ENCODE measurements at places on chromosomes 5 and 9.

DNA sequence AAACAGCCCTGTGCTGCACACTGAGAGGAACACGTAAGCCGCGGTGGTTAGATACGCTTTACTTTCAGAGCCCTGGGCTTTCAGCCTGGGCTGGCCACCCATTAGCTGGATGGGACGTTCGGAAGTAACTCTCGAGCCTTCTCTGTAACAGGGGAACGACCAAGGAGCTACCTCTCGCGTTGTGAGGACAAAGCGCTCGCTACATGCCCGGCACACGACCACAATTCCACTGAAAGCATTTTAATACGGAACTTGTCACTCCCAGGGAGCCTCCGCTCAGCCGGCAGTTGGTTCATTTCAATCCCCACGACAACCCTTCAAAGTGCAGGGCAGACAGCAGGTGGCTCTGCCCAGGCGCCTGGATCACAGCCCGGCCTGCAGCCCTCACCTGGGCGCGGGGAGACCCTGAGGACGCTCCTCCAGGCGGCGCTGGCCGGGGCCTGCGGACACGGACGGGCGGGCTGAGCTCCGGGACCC lies 368 bp downstream of the SURF1 start:
- DNase-seq: no peak

DNA sequence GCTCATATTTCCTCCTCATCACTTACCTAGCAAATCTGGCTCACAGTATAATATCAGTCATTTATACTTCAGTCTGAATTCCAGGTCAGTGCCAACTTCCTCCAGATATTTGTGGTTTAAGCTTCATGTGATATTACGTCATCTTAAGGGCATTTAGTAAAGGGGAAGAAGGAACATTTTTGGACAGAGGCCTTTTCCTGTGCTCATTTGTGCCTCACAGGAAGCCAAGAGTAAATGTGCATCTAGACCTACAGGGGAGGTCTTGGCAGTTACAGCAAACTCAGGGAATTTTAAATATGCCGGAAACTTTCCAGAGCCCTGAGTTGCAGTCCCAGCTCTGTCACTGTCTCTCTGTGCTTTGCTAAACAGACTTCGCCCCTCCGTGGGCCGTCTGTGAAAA lies 12.3 kb upstream of the KCNIP1 start:
- no peak for DNase-seq

GRCh38 chr5:58011301-58011700 lies 448.6 kb downstream of the PLK2 start:
- DNase-seq: no peak

GRCh38 chr9:93456504-93456903 lies 3.1 kb upstream of the FAM120AOS start:
- DNase-seq: no peak

DNA sequence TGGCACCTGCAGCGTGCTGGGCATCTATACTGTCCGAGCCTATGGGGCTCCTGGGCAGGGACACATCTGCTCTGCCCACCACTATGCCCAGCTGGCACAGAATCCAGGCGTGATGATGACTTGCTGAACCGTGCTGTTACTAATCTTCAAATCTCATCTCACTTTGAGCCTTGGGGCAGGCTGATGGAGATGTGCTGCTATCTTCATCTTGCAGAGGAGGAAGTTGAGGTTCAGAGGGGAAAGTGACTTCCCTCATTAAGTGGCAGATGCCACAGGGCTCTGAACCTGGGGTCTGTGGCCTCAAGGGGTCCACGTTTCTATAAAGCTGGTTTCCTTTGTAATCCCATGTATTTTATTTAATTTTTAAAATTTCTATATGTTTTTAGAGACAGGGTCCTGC lies 4.7 kb downstream of the SLC2A6 start:
- no peak for DNase-seq

DNA sequence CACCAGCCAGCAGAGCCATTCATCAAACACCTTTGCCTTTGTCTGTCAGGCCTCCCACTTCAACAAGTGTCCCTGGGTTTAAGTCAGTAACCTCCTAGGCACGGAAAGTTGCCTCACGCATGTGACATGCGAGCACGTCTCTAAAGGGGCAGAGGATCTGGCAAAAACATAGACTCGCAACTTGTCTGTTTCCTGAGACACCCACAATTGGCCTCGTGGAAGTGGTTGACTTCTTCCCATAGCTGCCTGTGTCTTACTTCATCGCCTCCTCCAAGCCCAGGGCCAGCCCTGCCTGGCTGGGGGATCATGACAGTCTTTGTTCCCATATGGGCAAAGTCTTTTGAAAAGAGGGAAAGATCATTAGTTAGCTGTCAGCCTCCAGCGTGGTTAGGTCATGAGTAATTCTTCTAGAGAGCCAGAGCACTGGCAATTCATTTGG lies 35.5 kb upstream of the GLRX start:
- DNase-seq: no peak

DNA sequence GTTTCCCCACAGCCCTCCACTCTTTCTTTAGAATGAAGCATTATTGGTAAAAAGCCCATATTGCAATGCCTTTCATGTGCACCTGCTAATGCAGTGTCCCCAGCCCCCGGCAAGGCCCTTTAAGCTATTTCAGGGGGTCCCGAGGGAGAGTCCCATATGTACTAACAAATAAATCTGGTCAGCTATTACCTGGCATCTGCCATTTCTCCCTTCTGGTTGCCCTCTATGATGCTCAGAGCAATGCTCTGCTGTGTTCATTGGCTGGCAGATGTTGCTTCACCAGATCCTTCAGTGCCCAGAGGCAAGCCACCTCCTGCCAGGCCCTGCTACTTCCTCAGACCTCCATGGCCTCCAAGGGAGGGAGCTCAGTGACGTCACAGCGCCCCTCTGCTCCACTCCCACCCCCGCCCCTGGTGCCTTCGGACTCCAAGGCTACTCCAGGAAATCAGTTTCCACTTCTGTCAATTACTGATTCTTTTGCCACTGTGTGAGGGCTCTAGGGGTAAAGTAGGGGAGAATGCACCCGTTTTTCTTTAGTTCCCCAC lies 201.1 kb upstream of the GLRA1 start:
- DNase-seq: no peak

DNA sequence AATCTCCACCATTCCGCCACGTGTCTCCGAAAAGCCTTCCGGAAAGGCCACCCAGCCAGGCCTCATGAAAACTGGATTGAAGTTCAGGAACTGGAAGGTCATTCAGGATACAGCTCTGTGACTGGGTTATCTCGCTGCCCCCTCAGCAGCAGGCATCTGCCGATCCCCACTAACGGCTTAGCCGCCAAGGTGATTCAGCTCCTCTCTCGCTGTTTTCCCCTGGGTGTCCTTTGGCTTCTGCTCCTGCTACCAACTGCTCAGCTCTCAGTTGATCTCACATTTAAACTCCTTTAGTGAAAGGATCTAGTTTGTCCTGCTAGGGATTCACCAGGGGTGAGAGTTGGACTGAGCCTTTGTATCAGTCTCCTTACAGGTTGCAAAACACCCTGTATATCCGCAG lies 2.2 kb upstream of the GDNF start:
- DNase-seq: no peak

DNA sequence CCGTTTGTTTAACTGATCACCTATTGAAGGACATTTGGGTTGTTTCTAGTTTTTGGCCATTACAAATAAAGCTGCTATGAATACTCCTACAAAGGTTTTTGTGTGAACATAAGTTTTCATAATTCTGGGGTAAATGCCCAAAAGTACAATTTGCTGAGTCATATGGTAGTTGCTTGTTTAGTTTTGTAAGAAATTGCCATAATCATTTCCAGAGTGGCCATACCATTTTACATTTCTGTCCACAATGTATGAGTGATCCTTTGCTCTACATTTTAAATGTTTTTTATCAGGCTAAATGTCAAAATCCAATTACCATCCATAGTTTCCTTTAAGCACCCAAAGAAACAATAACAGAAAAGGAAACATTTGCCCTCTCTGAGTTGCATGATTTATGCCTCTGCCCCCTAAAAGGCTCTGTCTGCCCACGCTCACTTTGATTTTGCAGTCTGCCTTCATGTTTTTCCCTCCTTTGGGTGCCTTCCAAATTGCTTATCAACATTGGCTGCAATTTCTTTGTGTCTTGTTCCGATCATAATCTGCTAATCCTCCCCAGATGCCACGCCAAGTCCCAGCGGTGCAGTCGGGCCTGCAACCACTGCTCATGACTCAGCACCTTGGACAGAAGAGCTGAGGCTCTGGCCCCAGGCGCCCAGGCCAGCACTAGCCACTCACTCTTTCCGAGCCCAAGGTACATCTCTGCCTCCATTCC lies 339.2 kb downstream of the PIK3R1 start:
- no peak for DNase-seq

- DNase-seq: no peak
Observed at GRCh38 chr9:36818242-36818938, 215.7 kb downstream of the PAX5 start.

DNA sequence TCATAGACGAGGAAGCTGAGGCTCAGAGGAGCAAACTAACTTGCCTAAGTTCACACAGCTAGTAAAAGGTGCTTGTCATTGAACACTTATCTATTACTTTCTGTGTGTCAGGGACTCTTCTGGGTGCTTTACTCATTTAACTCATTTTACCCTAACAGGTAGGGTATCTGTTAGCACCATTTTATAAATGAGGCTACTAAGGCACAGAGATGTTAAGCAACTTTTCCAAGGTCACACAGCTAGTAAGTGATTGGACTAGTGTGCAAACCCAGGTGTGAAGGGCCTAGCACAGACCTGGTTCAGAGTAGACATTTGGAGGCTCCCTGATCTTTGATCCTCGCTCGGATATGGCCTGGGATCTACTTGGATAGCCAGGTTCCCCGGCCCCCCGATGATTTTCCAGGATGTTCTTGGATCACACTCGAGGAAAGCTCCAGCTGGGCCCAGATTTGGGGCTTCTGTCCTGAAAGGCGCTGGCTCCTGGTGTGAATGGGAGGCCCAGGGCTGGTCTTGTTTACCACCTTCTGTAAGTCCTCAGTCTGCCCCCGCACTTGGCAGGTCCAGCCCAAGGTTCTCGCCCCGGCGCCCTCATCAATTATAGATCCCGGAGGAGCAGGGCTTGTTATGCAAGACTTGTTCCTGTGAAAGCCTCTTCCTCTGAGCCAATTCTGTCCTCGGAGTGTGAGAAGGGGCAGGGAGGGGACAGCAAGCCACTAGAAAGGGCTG lies 37.5 kb downstream of the GSN start:
- DNase-seq: no peak

DNA sequence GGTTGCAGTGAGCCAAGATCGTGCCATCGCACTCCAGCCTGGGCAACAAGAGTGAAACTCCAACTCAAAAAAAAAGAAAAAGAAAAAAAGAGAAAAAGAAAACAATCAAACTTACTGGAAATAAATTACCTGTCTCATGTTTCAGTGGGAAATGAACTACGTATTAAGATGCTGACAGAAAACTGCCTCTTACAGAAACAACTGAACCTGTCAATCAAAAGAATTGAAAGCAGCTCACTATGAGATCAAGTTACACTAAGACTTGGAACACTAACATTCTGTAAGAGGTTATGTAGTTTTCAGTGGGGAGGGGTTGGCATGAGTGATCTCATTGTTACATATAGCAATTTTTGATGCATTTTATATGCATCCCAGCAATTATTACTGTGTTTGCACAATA lies 64.4 kb upstream of the SPATA31E1 start:
- DNase-seq: no peak

- DNase-seq: no peak
Observed at GRCh38 chr9:97299809-97300414, 7.5 kb upstream of the CCDC180 start.

- DNase-seq: no peak
Observed at GRCh38 chr5:749101-749670, 35.3 kb downstream of the ZDHHC11B start.

- no peak for DNase-seq
Observed at GRCh38 chr9:126532489-126532888, 81.2 kb upstream of the LMX1B start.

GRCh38 chr5:139639619-139640380 lies 8.3 kb upstream of the CXXC5 start:
- no peak for DNase-seq

GRCh38 chr9:131252120-131252519 lies 24.2 kb downstream of the FAM78A start:
- no peak for DNase-seq

DNA sequence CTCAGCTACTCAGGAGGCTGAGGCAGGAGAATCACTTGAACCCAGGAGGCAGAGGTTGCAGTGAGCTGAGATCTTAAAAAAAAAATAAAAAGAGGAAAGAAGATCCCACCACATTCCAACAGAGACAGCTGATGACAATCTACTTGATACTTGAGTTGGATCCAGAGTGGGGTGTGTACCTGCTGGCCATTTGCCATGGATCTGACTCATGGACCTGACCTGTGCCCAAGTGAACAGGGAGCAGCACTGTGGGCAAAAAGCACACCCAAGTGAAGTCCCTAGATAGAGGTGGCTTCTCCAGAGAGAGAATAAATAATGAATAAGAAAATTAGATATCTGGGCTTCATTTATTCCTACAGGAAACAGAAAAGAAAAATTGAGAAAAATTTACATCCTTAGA lies 81.2 kb upstream of the MIER3 start:
- DNase-seq: no peak

DNA sequence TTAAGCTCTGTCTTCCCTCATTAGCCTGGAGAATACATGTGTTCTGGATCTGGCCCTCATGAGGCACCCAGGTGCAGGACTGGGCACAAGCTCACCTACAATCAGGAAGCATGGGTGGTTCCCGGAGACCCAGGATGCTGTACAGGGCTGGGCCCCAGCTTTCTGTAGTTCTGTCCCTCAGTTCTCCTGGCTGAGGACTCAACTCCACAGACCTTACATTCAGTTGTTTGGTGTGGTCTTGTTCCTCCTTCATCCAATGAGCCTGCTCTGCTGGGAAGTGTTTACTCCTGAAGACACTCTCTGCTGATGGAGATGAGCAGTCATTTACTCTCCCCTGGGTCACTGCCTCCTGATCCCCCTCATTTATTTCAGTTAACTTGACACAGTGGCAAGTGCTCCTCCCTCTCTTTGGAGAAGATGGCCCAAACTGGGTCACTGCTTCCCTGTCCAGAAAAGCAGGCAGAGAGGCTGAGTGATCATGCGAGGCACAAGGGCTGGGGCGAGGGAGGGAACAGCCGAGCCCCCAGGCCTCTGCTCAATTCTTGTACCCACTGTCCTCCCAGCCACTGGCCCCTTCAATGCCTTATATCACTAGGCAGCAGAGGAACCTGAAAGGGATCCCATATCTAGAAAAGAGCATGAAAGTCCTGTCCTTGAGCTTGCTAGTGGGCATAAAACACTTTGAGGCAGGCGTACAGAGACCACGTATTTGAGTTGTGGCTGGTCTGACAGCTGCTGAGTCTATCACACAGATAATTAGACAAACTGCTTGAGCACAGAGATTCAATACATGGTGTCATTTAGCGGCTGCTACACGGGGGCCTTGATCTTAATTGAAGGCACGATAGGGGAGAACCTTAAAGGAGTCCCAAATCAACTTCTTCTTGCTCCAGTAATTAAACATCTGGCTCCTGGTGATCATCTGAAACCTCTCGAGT lies 221.7 kb downstream of the FSTL4 start:
- DNase-seq: no peak

DNA sequence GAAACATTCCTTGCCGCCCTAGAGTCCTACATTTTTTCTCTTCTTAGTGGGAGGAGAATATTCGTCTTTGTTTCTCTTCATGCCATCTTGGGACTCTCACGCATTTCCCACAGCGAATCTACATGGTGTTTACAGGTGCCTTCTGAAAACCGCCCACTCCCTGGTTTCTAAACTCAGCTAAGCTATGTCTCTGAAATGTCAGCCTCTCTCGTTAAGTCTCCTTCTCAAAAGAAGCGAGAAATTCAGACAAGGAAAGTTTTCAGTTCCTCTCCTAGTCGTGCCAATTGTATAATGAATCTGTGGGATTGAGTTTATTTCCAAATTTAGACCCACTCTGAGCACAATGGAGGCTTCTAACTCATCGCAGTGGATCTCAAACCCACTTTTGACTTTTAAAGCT lies 186.8 kb upstream of the NFIB start:
- DNase-seq: no peak

GRCh38 chr9:33791117-33791516 lies 4.2 kb upstream of the PRSS3 start:
- DNase-seq: no peak
